ENCODE measurements at places on chromosomes 1 and 21.
A peak's percentile ranks its signal among the peaks of the same experiment; 100 is the strongest.

- DNase-seq: peak; percentile 6
These were observed 56.7 kb downstream of the PRRX1 start for GRCh38 chr1:170720661-170721060.

DNA sequence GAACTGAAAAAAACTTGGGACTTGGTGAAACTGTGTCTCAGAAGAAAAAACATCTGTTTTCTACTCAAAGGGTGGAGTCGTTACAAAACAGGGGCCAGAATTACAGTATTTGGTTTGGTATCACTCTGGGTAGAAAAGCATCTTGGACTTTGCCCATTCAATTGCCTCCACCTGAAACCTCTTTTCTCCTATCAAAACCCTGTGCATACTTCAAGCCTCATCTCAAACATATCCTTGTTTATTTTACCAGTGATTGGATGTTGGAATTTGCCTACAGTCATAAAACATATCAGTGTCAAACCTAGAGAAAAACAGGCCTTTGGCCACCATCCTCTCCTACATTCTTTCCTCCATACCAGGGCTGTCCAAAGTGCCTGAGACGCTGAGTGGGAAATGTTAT lies 281.5 kb downstream of the PLPP3 start:
- DNase-seq: no peak

DNA sequence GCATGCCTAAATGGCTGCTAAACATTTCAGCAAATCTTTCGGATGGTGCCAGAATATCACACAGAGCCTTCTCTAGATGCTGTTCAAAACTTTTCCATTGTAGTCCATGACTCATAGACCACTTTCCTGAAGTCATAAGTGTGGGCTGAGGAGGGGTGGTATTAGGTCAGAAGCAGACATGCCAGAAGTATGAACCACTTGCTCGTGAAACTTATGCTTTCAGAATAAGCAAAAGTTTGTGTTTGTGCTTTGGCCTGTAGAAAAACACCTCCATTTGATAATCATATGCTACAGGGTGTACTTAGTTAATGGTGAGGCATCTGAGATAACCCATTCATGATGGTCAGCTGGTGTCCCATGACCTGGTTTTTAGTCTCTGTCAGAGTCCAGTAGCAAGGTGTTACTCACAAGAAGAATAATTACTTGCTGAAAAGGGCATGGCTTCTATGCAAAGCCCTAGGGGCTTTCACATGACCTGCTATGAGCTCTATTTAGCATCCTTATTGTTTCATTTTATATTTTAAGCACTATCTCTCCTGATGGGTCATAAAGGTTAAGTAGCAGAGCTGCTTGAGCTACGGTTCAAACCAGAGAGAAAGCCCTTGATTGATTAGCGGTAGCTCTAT lies 183.1 kb upstream of the IVNS1ABP start:
- peak; percentile 82 for DNase-seq

- DNase-seq: no peak
These were observed 224.2 kb upstream of the RUNX1 start for GRCh38 chr21:35273333-35273732.

GRCh38 chr1:216846339-216846738 lies 123.1 kb upstream of the ESRRG start:
- no peak for DNase-seq

GRCh38 chr1:166165661-166166328 lies 1.0 kb downstream of the FAM78B start:
- DNase-seq: no peak

GRCh38 chr1:160877221-160877620 lies 7.8 kb downstream of the ITLN1 start:
- DNase-seq: no peak

- no peak for DNase-seq
These were observed 249.2 kb downstream of the TOMM20 start for GRCh38 chr1:234879147-234880080.

- DNase-seq: peak; percentile 6
These were observed 1.7 kb upstream of the ZNF691 start for GRCh38 chr1:42844592-42845140.

- DNase-seq: no peak
These were observed 41.3 kb upstream of the TRIM45 start for GRCh38 chr1:117162816-117163215.

DNA sequence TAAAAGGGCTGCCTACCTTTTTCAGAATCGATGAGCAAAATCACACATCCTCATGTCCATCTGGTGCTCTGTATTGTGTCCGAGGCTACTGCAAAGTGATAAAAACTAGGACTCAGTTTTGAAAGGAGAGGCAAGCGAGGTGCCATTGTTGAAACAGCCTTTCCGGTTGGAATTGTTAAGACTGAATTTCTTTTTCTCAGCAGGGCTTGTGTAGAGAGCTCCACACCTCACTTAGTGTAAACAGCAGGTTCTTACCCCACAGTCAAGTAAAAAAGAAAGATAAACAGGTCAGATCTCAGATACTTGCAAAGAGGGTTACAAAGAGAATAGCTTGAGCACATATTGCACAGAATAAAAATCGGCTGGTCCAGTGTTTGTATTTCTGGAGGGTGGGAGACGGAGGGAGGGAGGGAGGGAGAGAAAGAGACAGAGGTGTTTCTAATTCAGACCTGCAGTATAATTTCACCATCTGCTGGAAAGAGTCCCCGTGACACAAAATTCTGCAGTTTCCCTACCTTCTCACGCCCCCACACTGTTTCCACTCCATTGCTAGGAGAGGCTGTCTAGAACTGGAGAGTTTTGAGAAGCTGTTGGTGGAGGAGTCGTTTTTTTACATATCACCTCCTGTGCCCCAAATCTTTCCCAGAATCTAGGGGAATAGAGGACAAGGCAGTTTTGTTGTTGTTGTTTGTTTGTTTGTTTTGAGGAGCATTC lies 82.5 kb downstream of the EDEM3 start:
- no peak for DNase-seq

- no peak for DNase-seq
These were observed 27.5 kb upstream of the RSPO1 start for GRCh38 chr1:37662031-37662755.

GRCh38 chr1:2156866-2157265 lies 37.7 kb downstream of the FAAP20 start:
- DNase-seq: no peak

DNA sequence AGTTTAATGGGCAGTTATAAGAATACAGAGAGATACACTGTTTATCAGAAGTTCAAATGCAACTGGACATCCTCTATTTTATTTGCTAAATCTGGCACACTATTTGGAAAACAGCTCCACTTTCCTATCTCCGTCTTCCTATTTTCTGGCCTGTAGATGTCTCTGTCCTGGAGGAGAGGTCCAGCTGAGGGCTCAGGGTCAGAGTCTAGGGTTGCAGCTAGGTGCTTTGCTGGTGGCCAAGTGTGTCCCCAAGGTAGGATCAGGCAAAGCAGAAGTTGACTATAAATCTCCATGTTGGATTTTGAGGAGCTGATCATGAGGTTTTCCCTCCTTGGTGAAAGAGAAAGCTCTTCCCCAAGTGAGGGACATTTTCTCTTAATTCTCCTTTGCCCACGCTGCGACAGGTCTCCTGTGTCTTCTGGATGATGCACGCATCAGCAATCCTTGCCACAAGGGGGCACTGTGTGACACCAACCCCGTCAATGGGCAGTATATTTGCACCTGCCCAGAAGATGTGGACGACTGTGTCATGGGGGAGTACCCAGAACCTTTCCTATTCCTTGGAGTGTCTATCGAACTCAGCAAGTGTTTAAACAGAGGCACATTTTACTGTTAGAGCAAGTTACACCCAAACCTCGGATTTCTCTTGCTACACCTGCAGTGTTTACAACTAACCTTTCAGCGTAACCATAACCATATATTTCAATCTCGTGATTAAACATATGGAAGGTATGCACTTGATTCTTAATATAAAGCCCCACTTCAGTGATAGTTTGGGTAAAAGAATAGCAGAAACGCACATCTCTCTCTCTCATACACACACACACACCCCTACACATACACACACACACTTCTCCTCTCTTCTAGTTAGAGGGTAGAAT lies 10.2 kb downstream of the ADAM30 start:
- DNase-seq: no peak

- no peak for DNase-seq
These were observed 1.2 kb downstream of the SLC37A1 start for GRCh38 chr21:42514883-42515228.

All from epithelial cell of prostate (primary cell).